ENCODE measurements at places on chromosomes 16 and 17.

DNA sequence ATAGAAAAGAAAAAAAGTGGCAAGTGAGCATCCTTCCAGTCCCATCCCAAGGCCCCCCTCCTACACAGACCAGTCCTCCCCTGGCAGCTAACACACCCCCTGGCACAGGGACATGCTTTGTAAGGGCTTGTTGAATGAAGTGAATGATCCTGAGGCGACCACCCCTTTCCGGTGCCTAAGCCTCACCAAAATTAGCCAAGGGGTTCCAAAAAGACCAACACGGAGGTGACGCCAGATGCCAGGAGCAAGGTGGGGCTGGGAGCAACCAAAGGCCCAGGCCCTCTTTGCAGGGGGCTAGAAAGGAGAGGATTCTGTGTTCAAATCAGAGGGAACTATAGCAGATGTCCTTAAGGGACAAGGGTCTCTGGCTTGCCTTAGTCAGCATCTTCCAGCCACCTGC, 5.5 kb downstream of the KRT35 start:
- no peak for DNase-seq

- peak; percentile 28 for DNase-seq
Measured at GRCh38 chr17:63772801-63773271, 561 bp downstream of the CCDC47 start.

DNA sequence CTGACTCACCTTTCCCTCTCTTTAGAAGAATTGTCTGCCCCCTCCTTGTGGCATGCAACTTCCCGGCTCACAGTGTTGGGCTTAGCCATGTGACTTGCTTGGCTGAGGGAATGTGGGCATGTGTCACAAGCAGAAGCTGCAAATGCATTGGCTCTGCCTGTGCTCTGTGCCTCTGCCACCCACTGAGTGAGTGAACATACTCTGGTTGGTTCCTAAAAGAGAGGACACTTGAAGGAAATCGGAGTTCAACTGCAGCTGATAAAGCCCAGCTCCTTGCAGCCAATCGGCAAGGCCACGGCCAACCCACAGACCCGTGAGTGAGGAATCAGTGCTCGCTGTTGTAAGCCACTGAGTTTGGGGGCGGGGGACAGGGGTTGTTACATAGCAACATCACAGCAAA, 10.9 kb upstream of the GINS2 start:
- peak; percentile 65 for DNase-seq

GRCh38 chr17:76969598-76970172, 101.5 kb downstream of the MGAT5B start:
- DNase-seq = no peak

DNA sequence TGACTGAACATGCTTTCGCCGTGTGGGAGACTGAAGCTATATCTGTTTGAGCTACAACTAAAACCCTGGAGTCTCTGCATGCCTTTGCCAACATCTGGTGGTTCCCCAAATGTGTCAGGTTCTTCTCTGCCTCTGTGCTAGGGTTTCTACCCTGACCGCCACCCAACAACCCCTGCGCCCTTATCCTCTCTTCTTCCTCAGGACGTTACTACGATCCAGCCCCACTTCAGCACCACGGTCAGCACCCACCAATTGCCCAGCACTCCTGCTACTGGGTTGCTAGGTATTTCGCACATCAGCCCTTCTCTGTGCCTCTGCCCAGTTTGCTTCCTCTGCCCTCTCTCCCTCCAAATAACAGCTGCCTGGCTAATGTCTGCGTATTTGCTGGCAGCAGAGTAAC, 106.3 kb upstream of the HSBP1 start:
- peak; percentile 42 for DNase-seq

DNA sequence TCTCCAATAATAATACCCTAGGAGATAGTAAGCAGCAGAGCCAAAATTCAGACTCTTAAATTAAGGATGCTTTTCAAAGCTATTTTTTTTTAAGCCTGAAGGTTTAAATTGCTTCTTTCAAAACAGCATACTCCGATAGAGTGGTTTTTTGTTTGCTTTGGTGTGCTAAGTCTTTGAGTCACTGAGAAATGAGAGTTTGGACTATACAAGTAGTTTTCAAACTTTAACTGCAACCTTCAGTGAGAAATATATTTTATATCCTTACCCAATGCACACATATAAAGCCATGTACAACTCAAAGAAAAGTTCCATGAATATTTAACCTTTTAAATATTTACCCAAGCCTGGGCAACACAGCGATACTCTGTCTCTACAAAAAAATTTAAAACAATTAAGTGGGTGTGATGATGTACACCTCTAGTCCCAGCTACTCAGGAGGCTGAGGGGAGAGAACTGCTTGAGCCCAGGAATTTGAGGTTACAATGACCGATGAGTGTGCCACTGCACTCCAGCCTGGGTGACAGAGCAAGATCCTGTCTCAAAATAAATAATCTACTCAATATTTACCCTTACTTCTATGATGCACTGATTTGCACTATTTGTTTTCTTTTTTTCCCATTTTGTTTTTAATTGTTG, 19.2 kb downstream of the DCUN1D3 start:
- DNase-seq = no peak

Measured in suppressor macrophage treated with lipopolysaccharide for 4 hours (primary cell).